ENCODE measurements at places on chromosomes 6 and 20. TPM values are rescaled to one million over a fixed set of nuclear protein-coding genes. Genes with fewer than 3 reads are reported as not detected.

STMN3 gene
- 5.6 TPM for total RNA-seq

PKHD1 gene
- not detected for total RNA-seq

ERVFRD-1 gene
- not detected for total RNA-seq

LY6G6C gene
- total RNA-seq, result not detected

SULF2 gene
- 205 TPM for total RNA-seq

RFX6 gene
- total RNA-seq, result not detected

PLCB4 gene
- total RNA-seq, result 5.0 TPM

PPDPF gene
- 68.5 TPM for total RNA-seq

TSPO2 gene
- total RNA-seq, result not detected

HLA-G gene
- total RNA-seq, result not detected

RAB5IF gene
- total RNA-seq, result 111 TPM

CST2 gene
- total RNA-seq, result not detected

LPIN3 gene
- total RNA-seq, result 0.65 TPM

RAET1L gene
- not detected for total RNA-seq

CCR6 gene
- total RNA-seq, result not detected

SIRPD gene
- not detected for total RNA-seq

B3GAT2 gene
- total RNA-seq, result not detected

CALHM4 gene
- 0.33 TPM for total RNA-seq

IP6K3 gene
- not detected for total RNA-seq

ARMC12 gene
- total RNA-seq, result not detected

CFAP61 gene
- not detected for total RNA-seq

MBOAT1 gene
- 3.3 TPM for total RNA-seq

PRRT1 gene
- total RNA-seq, result not detected

AHCY gene
- total RNA-seq, result 128 TPM

SPATA25 gene
- total RNA-seq, result 0.57 TPM

THEMIS gene
- total RNA-seq, result not detected

TASP1 gene
- 6.5 TPM for total RNA-seq

MAP7 gene
- 0.65 TPM for total RNA-seq
